ENCODE measurements at places on chromosomes 5 and 9. TPM values are rescaled to one million over a fixed set of nuclear protein-coding genes. Genes with fewer than 3 reads are reported as not detected.

DNA sequence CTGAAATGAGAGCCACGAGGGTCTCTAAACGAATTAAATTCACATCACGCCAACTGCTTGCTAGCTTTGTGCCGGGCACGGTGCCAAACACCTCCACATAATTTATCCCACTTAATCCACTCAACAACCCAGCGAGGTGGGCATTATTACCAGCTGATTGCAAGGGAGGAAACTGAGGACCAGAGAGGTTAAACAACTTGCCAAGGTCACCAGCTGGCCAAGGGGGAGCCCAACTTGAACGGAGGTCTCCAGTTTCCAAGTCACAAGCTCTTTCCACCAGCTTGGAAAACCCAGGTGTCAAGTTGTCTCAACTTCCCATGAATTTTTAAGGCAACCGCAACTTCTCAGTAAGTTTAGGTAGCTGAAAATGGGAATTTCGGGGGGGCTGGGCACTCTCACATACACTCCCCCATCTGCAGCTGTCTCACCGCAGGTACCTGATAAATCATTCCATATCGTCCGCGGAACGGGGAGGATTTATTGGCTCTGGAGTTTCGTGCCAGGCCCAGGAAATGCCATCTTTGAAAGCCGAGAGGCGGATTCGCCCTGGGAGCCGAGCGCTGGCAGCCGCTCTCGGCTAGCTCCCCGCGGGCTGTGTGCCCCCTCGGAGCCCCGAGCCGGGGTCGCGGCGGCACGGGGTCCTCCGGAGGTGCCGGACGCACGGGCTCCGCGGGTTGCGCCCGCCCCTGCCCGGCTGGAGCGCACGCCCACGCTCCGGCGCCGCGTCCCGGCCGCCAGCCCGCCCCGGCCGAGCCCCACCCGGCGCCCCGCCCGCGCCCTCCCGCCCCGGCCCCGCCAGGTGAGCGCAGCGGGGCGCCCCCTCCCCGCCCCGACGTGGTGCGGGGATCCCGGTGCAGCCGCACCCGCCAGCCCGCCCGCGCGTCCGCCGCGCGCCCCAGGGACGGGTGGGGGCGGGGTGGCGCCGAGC, 617 bp downstream of the PTPN3 start:
- DNase-seq = peak; percentile 21
- H3K36me3 ChIP-seq = no peaks in the 10 kb centered on the region
- peaks cover 2% of the 10 kb centered on the region for H3K4me1 ChIP-seq
- peaks cover 43% of the 10 kb centered on the region for H3K27me3 ChIP-seq

GRCh38 chr9:80134487-80134886, 562.7 kb downstream of the TLE4 start:
- no peaks in the 10 kb centered on the region for H3K36me3 ChIP-seq
- no peaks in the 10 kb centered on the region for H3K4me1 ChIP-seq
- DNase-seq = no peak
- H3K4me3 ChIP-seq = no peak overlapping the region

DNA sequence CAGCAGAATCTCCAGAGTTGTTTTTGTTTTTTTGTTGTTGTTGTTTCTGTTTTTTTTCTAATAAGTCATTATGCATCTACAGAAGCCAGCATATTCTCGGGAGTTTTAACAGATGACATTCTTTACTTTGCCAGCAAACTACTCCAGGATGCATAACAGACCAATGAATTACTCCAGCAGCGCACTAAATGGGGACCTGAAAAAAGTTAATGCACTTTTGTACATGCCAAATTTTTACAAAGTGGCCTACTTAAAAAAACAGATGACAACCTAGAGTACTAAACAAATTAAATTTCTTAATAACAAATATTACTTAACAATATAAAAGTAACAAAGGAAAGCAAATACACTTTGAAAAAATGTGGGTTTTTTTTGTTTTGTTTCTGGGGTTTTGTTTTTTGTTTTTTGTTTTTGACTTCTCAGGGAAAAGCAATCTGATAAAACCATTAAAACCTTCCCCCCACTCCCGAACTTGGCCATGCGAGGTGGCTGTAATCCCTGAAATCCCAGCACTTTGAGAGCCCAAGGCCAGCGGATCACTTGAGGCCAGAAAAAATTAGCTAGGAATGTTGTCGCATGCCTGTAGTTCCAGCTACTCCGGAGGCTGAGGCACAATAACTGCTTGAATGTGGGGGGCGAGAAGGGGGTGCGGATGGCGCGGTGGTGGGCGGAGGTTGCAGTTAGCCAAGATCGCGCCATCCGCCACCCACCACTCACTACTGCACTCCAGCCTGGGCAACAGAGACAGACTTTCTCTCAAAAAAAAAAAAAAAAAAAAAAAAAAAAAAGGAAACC, 352.4 kb downstream of the CETN3 start:
- DNase-seq = no peak
- no peak overlapping the region for H3K4me3 ChIP-seq
- H3K4me1 ChIP-seq = no peaks in the 10 kb centered on the region

The DOCK8 gene
- under 0.01 TPM for total RNA-seq

GRCh38 chr5:140596321-140596741, 31.7 kb downstream of the SLC35A4 start:
- H3K27me3 ChIP-seq = peaks cover 2% of the 10 kb centered on the region
- peak; percentile 27 for DNase-seq
- H3K4me3 ChIP-seq = no peak overlapping the region
- H3K36me3 ChIP-seq = no peaks in the 10 kb centered on the region
- no peak overlapping the region for H3K27ac ChIP-seq
